Inflammatory macrophage (primary cell): ENCODE measurements at places on chromosomes 2 and 18.

DNA sequence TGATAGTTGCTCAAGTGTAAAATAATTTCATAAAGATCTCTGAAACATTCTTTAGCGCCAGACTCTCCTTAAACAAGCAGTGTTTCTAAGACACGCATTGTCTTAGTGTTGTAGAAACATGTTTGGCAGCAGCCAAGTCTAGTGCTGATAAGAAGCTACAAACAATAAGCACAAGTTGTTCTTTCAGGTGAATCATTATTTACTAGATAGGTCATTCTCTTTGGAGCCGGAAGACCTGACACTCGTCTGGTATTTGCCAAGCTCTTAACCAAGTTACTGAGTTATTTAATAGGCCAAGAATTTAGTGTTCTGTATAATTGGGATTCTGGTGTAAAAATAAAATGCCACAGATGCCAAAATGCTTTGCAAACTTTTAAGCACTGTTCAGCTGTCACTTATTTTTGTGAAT is 852.1 kb downstream of the CPS1 start:
- no peak for DNase-seq

- DNase-seq: no peak
Measured at GRCh38 chr18:61651880-61652268, 240.9 kb downstream of the RNF152 start.

GRCh38 chr18:4842751-4843150 is 354.3 kb downstream of the AKAIN1 start:
- no peak for DNase-seq

GRCh38 chr18:49023938-49024803 is 73.4 kb upstream of the SMAD7 start:
- no peak for DNase-seq

- no peak for DNase-seq
Measured at GRCh38 chr2:197675711-197676188, 363 bp upstream of the RFTN2 start.

- DNase-seq: no peak
Measured at GRCh38 chr18:13984080-13984479, 68.7 kb upstream of the MC2R start.

DNA sequence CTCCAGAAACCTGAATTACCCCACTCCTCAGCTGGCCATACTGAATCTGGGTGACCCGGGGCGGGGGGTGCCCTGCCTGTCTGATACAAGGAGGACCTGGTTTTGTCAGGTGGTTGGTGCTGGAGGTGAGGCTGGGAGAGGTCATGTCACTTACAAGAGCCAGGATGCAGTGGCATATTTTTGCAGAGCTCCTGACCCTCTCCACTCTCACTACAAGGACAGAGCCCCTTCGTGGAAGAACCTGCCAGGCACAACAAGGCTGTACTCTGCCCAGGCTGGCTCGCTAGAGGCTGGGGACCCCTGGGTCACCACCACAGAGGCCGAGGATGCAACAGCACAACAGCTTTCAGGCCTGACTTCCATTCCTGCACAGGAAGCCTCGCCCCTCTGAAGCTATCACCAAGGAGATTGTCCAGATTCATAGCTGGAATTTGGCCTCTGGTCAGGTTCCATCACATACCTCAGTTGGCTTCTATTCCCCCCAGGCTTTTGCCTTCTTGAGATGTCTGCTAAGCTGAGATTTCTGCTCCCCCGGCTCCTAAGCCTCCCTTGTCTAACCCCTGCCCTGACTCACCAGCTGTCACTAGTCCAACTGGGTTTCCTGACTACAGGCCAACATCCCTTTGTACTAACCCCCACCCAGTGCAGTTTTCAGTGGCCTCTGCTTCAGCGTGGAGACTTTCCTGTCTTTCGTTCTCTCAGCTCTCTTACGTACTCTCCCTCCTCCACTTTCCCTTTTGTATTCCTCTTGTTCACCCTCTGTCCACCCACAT is 132.5 kb upstream of the EPAS1 start:
- no peak for DNase-seq

GRCh38 chr2:74250189-74250631 is 51.8 kb downstream of the MTHFD2 start:
- DNase-seq: peak; percentile 22

- peak; percentile 41 for DNase-seq
Measured at GRCh38 chr2:30444273-30444672, 2.8 kb upstream of the LCLAT1 start.

- no peak for DNase-seq
Measured at GRCh38 chr2:220296174-220296573, 668.7 kb downstream of the SLC4A3 start.

DNA sequence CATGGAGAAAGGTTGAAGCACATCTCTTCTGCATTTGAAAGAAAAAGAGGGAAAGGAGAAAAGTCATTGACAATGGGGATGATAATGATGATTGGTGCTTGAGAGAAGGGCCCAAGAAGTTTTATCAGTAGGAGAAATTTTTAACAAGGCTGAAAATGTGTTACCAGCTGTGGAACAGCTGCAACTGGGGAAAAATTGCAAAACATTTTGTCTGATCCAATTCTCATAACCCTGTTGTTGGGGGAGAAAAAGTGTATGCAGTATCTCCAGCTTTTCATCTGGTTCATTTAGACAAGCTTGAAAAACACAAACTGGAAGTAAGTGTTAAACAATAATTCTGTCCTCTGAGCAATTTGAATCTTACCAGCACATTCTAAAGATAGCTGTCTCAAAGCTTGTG is 92.7 kb downstream of the CSRNP3 start:
- DNase-seq: no peak

GRCh38 chr2:204277226-204277625 is 268.0 kb upstream of the PARD3B start:
- DNase-seq: no peak
